Small intestine (tissue), 16 donors: ENCODE measurements at places on chromosomes 12 and 14.

GRCh38 chr14:22671622-22672021 lies 27.5 kb upstream of the OR6J1 start:
- DNase-seq: no peak

DNA sequence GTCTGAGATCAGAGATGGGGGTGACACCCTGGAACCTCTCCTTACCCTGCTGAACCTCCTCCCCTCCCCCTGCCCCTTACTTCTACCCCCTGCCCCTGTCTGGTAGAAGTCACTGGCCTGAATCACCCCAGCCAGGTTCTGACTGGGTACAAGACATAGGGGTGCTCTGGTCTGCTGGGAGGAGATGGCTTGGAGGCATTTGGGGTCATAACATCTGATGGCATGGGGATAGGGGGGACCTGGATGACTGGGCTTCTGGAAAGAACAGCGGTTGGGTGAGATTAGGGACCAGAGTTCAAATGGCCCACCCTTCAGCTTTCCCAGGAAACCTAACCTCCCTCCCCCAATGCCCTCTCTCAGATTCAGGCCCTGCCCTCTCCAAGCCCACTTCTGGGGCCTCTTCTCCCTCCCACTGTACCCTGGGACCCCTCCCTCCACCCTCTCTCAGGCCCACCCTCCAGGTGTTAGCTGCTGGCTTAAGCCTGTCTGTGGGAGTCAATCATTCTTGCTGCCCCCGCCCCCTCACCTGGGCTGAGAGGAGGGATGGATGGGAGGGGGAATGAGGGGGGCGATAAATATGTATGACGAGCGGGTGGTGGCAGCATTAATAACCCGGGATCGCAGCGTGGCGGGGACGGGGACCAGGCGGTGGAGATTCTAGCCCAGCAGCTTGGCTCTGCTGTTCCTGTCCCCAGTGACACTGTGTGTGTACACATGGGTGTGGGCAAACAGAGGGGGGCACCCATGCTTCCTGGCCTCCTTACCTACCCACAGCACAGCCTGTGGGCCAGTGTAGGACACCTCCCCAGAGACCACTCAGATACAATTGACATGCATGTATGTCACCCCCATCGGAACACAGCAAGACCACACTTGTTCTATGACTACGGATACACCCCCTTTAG lies 5.9 kb downstream of the NXPH4 start:
- DNase-seq: no peak

DNA sequence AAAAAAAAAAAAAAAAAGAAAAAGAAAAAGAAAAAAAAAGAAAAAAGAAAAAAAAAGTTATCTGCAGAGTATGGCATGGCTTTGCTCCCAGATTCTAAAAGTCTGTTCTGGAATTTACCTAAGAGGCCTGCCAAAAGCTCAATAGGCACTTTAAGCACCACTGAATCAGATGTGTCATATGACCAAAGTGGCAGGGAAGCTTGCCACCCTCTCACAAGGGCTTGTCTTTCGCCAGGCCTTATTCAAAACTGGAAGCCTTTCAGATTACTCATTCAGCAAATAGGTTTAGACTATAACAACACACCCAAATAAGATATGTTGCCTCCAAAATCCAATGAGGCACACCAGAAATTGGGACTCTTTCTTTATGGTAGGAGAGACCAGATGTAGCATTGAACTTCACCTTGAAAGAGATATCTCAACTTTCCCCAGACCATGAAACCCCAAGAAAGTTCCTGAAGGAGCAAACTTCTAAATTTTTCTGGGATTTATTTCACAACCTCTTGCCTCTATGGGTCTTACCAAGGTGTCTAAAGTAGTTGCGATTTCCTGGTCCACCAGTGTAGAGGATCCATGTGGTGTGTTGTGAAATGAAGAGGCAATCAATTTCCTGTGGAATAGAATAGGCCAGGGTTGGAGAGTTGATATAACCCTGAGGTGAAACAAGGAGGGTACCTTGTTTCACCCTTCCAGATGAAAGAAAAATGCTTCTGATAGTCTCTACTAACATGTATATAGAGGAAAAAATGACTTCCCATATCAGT lies 218.8 kb downstream of the DAD1 start:
- DNase-seq: no peak

- no peak for DNase-seq
Measured at GRCh38 chr12:54432815-54433164, 13.7 kb upstream of the ITGA5 start.

- DNase-seq: peak; percentile 60
Measured at GRCh38 chr14:61564618-61565091, 130.7 kb upstream of the HIF1A start.

GRCh38 chr12:25976289-25976688 lies 17.8 kb downstream of the RASSF8 start:
- DNase-seq: no peak

GRCh38 chr14:75579882-75580281 lies 1.5 kb downstream of the FLVCR2 start:
- DNase-seq: no peak

DNA sequence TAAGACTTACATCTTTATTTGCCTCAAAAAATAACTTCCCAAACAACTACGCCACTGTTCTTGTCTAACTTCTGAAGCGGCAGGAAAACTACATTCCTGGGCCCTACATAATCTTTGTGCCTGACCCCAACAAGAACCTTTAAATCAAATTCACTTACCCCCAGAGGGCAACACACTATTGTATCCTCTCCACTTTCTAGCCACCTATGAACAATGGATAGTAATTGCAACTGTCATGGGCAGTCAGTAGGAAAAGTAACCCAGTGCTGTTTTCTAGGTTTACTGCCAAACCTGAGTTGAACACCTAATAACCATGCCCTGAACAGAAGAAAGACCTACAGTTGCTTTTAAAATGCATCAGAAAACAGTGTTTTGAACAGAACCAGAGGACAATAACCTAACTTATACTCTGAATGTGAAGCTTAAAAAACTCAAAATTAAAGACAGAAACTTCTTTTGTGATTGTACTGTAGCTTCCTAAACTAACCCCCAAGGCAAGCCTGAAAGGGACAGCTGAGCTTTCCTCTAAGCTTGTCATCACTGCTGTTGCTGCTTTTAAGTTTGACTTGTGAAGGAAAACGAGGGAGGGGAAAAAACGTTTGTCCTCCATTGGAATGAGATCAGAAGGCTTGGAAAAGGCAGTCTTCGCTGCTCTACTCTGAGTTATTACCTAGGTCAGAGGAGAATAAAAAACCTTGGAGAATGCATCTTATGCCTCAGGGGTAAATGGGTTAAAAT lies 195.7 kb downstream of the SOX5 start:
- no peak for DNase-seq

DNA sequence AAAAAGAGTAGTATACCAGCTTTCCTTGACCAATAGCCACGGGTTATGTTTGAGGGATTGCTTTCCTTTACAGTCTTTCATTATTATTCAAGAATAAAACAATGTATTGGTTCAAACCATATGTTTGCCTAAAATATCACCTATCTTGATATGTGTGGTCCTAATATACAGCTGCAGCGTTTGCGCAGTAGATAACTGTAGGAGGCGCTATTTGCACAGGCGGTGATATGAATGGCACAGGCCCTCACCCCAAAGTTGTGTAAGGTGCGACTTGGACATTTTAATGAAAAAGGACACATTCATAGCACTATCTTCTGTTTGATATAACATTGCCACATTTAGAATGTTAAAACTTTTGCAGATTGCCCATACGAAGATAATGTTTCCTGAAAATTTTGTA lies 298.4 kb downstream of the TRHDE start:
- no peak for DNase-seq

DNA sequence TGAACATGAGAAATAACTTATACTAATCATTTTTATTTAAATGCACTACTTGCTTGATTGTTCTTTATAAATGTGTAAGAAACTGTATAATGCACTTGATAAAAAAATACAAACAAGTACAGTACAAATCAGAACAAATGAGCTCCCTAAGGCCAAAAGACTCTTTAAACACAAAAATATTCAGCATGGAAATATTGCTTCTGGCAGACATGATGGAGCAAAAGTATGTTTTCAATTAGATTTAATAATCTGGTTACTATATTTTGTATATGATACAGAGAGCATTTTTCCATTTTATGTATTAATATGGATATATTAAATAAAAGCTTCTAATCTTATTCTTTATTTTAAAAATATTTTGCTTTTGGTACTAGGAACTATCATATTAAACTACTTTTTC lies 800.2 kb upstream of the LRFN5 start:
- DNase-seq: no peak
